Neural crest cell (in vitro differentiated cells): ENCODE measurements at places on chromosomes 7 and 10.

DNA sequence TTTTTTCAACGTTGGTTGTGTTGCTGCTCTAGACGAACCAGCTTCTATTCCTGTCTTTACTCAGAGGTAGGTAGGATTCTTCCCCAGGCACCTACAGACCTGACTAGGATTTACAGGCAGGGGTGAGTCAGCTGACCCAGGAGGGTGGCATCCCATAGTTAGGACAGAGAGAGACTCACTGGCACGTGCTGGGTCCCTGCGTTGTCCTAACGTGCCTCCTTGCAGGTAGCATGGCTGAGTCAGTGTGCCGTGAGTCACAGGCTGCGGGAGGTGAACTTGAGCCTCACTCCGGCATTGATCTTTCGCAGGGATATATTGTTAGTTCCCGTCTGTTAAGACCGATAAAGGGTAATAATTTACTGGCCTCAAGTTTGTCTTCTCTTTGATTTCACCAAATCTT is 96.5 kb downstream of the PFKFB3 start:
- DNase-seq = no peak

- DNase-seq = peak; percentile 36
Observed at GRCh38 chr7:18610331-18610948, 114.9 kb downstream of the HDAC9 start.

DNA sequence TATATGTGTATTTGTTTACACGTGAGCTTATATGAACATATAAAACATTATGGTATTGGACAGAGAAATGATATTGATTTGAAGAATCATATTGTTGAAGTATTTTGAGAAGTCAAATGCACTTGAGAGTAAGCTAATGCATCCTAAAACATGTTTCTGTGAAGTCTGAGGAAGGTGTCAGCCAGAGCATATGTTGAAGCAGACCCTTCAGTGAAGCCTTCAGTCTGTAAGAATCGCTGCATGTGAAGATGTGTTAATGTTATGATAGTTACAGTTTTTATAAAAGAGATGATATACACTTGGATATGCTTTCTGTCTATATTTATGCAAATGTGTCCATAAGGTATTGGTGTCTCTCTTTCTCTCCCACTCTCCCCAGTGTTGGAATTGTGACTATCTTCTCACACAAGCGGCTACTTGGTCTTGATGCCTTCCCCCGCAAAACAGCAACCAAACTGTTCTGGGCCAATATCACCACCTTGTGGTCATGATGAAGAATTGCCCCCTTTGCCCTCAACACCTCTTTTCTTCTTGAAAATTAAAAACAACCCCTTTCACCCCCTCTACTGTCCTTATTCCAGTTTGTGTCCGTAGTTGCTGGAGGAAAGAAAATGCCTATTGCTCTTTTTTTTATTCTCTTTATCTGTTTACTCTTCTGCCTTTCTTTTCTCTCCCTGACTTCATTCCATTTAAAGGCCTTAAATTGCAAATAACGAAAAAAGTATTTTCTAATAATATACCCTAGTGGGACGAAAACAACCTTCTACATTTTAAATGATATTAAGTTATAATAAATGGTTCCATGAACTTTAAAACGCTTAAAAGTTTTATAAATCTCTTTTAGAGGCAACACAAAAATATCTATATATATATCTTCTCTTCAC is 64.9 kb downstream of the IKZF1 start:
- no peak for DNase-seq

- no peak for DNase-seq
Observed at GRCh38 chr10:493391-494148, 195.9 kb downstream of the DIP2C start.
